Astrocyte of the cerebellum (primary cell): ENCODE measurements at places on chromosomes 11 and 22.

DNA sequence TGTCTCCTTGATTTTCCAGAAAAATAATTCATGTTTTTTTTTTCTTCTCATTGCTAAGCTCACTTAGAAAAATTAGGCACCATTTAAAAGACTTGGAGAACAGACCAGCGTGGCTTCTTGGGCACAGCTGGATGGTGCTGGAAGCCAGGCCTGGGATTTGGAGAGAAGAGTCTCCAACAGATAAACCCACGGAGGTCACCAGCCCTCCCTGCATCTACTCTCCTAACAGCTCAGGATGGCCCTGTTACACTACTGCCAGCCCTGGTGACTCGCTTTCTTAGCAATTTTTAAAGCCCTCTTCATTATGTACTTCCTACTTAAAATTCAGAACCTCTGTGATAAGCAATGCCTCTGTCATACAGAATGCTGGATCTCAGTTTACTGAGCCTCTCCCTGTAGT, 1.7 kb downstream of the PTH start:
- DNase-seq = no peak

- DNase-seq = no peak
Observed at GRCh38 chr11:111367411-111368284, 11.4 kb downstream of the POU2AF1 start.

DNA sequence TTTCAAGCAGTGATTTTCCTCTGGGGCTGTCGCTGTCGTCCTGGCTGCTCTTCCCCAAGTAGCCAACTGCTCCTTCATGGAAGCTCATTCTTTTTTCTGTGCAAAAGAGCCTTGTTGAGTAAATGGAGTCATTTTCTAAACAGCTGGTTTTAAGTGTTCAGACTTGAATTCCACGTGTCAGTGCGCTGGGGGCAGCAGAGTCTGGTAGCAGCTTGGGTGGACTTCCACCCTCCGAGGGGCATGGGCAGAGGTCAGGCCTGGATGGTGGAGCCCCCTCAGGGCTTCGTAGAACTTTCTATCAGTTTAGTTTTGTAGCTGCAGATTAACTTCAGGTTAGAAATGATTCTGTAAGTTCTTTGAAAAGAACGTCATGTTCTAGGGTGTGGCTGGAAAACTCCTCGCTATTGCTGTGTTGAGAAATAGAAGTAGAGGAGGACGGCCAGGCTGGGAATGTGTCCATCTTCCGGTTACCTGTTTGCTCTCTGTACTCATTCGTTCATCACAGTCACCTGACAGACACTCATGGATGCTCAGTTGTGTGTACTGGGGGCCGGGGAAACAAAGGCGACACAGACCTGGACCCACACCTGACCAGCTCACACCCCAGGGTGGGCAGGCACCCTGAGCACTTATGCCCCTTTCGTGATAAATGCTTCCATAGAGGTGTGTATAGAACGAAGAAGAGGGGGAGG, 270.7 kb downstream of the TBC1D22A start:
- DNase-seq = no peak

DNA sequence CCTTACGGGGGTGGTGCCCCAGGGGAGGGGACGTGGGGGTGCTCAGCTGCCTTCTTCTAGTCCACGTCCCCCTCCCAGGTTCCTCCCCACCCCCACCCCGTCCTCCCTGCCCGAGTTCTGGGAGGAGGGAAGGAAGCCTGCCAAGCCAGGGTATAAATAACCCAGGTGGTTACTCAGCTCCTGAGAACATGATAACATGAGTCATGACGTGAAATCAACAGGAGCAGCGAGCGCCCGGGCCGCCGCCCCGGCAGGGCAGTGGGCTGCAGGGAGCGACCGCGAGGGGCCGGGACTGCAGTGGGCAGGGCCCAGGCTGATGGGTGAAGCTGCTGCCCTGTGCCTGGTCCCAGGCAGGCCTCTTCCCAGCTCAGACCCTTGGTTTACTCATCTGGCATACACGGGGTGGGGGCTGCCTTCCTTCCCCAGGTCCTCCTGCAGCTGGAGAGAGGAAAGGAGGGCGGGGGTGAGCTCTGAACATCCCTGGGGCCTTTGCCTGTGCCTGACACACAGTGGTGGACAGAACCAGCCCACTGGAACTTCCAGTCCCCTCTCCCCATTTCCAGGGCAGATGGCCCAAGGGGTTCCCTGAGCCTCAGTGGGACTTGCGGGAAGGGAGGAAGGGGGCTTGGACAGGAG, 8.8 kb upstream of the PDGFB start:
- DNase-seq = peak; percentile 60

DNA sequence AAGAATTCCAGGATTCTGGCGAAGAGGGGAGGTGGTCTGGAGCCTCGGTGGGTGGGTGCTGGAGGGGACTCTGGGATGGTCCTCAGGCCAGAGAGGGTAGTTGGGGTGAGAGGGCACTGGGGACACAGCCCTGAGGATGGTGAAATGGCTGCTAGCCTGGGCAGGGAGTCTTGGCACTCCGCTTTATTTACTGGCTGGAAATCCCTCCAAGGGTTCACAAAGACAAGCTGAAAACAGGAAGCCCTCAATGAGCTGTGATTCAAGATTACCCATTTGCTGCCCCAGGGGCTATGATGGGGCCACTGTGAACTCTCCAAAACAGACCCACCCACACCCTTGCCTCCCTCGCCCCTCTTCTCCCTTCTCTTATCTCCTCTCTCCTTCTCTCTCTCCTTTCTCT, 71.9 kb downstream of the FBXO7 start:
- DNase-seq = no peak
